K562 (cell line): ENCODE measurements at places on chromosomes 2 and 18. TPM values are rescaled to one million over a fixed set of nuclear protein-coding genes. Genes with fewer than 3 reads are reported as not detected.

GRCh38 chr18:26215247-26215970 lies 10.8 kb upstream of the TAF4B start:
- DNase-seq = no peak

BABAM2 gene
- polyA plus RNA-seq = 15.6 and 18.0 TPM in 2 replicates

- no peak for DNase-seq
These were observed 150.1 kb upstream of the CTAGE1 start for GRCh38 chr18:22567794-22568193.

- DNase-seq = no peak
These were observed 848.8 kb downstream of the MBD2 start for GRCh38 chr18:53375621-53376020.

GRCh38 chr2:225366731-225367130 lies 32.8 kb upstream of the NYAP2 start:
- no peak for DNase-seq

GPR45 gene
- not detected in 2 replicates for polyA plus RNA-seq

GRCh38 chr2:236254674-236255073 lies 9.5 kb downstream of the ASB18 start:
- DNase-seq = no peak

HS1BP3 gene
- polyA plus RNA-seq = 5.9 and 6.2 TPM in 2 replicates

C2orf69 gene
- polyA plus RNA-seq = 4.3 and 4.9 TPM in 2 replicates

DNA sequence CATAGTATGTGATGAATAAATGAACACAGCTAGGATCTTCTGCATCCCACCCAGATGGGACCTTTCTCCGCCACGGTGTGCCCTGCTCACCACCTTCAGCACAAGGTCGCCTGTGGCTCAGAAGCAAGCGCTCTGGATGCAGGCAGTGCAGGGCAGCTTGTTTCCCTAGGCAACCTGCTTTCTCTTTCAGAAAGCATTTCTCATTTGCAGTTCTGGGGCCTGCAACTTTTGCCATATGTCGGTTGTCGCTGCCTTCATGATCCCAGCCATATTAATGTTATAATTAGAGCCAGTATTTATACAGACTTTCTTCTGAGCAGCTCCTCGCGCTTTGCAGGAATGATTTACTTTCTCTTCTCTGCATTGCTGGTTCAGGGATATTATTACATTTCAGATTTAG lies 692.8 kb downstream of the RNF144A start:
- DNase-seq = no peak

GRCh38 chr18:68991286-68991685 lies 193.4 kb downstream of the CCDC102B start:
- DNase-seq = no peak

- DNase-seq = no peak
These were observed 14.0 kb downstream of the ARHGAP25 start for GRCh38 chr2:68748568-68748967.

DNA sequence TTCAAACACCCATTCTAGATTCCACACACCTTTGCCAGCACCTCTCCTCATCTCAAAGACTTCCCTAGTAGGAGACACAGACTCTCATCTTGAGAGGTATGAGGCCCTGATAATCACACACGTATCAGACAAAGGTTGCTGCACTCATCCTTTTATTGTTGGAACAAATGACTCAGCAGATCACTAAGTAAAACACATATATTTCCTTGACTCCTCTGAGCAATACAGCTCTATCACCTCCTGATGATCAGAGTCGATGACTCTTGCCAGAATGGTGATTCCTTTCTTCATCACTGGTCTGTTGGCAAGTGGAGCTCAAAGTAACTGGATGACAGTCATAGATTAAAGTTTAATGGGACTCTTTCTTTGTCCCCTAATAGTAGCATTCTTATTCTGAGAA lies 1049.2 kb upstream of the ZEB2 start:
- DNase-seq = no peak
